ENCODE measurements at places on chromosomes 7 and 10.

- DNase-seq: peak; percentile 64
Measured at GRCh38 chr10:124106241-124106879, 13.0 kb upstream of the CHST15 start.

- no peak for DNase-seq
Measured at GRCh38 chr7:136741941-136742340, 126.5 kb upstream of the CHRM2 start.

DNA sequence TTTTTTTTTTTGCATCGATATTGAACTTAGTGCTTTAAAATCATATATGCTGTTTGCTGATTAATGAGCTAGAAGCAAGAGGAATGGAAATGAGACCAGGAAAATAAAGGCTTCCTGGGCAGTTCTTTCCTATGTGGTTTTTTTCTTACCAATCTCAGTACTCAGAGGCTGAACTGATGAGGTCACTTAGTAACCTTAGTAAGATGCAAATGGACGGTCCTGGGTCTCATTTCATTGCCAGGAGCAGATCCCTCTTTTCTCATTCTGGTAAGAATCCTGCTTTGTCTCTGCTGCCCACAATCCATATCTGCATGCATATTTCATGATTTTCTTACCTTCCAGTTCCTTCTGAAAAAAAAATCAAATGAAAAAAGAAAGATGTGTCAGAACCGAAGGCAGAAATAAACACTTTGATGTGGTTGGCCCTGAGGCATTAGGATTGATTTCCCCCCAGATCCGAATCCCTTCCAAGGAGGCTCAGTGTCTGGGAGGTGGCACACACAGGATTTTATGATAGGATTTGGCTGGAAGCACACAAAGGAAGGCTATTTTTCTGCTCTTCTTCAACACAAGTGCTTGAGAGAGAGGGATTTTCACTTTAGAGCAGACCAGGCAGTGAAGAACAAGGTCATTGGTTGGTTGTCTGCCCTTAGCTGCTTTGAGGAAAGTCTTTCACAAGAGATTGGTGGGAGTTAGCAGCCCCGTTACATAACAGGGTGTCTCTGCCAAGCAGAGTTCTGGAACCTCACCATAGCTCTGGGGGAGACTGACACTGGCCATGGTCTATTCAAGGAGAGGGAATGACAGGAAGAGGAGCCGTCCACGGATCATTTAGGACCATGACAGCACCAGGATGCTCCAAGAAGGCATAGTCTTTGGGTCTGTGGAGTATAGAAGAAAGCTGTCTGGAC is 150.0 kb downstream of the CAMK1D start:
- no peak for DNase-seq

GRCh38 chr10:5732141-5732540 is 47.5 kb downstream of the TASOR2 start:
- DNase-seq: no peak

- DNase-seq: no peak
Measured at GRCh38 chr7:31061185-31061584, 9.1 kb downstream of the ADCYAP1R1 start.
